ENCODE measurements at places on chromosomes 7 and 10.
A peak's percentile ranks its signal among the peaks of the same experiment; 100 is the strongest.

DNA sequence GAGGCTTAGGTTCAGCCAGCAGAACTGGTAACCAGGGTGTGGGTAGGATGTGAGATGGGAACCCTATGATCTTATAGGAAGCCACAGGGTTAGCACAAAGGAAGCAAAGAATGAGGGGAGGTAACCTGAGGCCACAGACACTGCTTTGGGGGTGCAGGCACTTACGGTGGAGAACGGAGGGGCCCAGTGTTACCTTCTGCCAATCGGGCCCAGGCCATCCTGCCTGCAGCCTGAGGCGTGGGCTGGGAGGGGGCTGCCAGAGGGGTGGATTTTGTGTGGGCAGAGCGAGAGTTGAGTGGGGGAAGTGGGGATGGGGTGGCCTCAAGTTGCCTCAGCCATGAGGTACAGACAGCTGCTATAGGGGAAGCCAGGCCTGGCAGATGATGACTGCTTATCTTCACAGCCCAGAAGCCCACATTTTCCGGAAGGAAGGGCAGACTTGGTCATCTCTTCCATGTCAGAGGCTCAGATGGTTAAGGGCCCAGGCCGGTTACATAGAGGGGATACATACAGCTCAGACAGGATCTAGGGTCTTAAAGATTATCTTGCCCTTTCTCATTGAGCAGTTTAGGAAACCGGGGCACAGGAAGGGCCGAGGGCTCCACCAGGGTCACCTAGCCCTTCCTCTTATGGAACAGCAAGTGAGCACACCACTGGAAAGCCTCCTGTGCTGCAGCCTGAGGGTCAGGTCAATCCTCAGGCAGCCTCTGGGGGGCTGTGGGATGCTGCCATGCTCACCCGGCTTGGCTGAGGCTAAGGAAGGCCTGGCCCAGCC, 24.4 kb upstream of the VSIR start:
- no peak for DNase-seq

GRCh38 chr7:118629898-118630438, 405.5 kb downstream of the ANKRD7 start:
- DNase-seq: no peak

GRCh38 chr10:17453373-17454091, 863 bp downstream of the ST8SIA6 start:
- DNase-seq: peak; percentile 11

- no peak for DNase-seq
Observed at GRCh38 chr10:130854151-130854550, 457.4 kb downstream of the TCERG1L start.

- no peak for DNase-seq
Observed at GRCh38 chr7:25940086-25940906, 211.7 kb upstream of the NFE2L3 start.

DNA sequence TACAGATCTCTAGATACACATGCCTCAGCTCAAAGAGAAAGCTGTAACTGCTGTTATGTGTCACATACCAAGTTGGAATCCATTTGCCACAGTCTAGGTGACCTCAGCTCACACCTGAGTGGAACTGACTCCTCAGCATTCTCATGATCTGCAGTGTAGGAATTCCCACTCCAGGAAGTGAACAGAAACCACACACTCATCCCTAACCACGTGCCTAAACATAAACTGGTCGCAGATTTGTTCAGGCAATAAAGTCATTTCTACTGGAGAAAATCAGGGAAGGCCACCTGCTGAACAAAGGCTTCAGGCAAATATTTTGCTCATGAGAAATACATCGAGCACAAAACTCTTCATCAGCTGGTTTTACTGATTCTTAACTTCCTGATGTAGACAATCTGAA, 23.0 kb upstream of the ZMYND11 start:
- no peak for DNase-seq

GRCh38 chr7:41921453-41921981, 218.6 kb upstream of the INHBA start:
- DNase-seq: peak; percentile 100

DNA sequence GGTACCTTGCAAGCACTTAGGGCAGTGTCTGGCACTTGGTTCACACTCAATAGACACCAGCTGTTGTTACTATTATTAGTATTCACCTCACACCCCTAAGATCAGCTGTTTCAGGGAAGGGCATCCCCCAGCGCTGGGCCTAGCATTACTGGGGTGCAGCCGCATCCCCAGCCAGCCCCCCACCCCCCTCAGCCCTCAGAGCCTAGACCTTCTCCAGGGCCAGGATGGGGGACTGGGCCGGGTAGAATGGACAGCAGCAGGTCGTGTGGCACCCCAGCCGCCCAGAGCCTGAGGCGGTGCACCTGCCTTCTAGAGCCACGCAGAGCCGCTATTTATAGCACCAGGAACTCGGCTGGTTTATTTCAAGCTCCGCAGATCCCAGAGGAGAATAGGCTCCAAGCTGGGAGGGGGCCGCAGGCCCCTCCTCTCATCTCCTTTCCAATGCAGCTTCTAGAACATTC, 60.5 kb downstream of the GTF2IRD1 start:
- no peak for DNase-seq

DNA sequence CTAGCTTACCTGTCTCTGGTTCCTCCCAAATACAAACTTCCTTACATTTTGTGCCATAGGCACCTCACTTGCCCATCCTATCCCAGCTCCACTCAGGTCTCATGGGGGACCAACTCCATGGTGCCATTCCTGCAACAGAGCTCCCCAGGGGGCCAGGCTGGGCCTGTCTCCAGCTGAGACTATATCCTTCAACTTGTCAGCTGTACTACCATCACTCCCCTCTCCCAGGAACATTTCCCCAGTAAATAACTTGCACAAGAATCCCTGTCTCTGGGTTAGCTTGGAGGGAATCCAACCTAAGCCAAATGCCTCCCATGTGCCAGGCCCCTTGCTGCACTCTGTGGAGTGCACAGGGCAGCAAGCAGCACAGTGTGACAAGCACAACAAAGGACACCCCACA, 33.2 kb downstream of the FRMPD2 start:
- no peak for DNase-seq

DNA sequence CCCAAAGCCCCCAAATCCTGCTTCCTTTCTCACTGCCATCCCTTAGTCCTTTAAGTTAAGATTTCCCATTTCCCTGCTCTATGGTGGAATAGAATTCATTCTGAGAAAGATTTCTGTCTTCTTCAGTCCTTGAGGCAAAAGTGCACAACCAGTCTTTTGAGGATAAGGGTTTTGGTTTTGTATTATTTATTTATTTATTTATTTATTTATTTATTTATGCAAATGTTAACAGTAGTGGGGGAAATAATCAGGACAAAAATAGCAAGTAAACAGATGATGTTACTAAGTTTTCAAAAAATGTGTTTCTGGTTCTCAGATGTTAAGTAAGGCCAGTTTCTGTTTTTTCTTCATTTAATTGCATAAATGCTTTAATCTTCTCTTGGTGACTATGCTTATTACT, 84.2 kb downstream of the GLCCI1 start:
- DNase-seq: no peak

- no peak for DNase-seq
Observed at GRCh38 chr10:101162677-101163076, 31.6 kb downstream of the TLX1 start.

DNA sequence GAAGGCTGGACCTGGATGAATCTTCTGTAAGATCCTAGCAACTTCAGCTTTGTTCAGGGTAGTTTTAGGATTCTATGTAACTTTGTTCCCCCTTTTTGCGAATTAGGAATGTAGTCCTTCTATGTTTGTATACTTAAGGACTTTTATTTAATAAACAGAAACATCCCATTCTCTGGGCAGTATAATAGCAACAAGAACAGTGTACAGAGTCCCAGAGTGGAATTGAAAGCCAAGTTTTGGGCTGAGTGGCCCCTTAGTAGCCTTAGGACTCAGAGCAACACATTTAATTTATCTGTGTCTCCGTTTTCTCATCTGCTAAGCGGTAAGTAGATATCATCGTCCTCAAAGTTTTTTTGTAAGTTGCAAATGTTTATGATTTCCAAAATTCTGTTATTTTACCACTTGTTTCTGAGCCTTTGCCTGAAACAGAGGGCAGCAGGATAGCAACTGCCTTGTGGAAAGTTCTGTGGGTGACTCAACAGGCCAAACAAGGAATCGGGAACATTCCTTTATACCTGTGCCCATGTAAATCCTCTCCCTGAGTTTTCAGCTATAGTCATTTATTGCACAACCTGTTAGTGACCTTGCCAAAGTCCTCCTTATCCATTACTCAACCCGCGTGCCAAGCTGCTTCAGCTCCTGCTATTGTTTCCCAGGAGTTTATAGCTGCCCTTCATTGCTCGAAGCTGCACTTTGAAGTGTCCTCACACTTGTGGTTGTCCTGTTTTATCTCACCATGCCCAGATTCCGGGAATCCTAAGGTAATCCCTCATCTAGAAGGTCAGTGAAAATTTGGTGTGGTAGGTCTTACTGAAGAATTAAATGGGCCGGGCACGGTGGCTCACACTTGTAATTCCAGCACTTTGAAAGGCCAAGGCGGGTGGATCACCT, 199.1 kb upstream of the AHR start:
- DNase-seq: peak; percentile 55

DNA sequence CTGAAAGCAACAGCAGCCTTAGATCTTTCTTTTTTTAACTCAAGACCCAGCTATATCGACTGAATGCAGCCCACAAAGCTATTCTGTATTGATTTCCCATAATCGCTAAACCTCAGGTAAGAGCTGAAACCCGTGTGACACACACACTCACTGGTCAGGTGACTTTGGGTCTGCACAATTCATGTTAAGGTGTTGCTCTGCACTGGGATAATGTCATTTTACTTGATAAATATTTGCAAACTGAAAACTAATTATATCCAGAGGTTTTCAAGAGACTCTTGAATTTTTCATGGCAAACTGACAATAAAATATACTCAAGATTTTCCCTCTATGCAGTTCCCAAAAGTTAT, 33.1 kb downstream of the SCRN1 start:
- no peak for DNase-seq

DNA sequence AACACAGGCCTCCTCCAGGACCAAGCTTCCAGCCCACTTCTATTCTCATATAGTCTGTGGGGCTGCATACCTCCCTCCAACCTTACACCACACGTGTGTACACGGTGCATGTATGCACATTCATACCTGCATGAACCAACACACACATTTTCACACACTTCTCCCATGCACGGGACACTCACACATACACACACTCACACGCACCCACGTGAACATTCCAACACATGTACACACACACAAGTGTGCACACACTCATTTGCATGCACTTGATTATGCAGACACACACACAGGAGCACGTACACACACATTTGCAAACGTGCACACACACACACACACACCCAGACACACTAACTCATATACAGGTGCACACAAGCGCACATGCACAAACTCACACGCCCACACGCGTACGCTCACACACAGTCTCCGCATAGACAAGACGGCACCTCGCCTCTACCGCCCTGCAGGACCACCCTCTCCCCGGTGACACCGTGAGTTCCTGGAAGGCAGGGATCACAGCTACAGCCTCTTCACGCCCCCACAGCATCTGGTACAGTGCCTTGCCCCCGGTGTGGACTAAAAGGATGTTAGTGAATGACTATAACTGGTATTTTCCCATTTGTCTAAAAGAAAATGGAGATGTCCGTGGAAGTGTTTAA, 263.8 kb downstream of the PTPRN2 start:
- no peak for DNase-seq

DNA sequence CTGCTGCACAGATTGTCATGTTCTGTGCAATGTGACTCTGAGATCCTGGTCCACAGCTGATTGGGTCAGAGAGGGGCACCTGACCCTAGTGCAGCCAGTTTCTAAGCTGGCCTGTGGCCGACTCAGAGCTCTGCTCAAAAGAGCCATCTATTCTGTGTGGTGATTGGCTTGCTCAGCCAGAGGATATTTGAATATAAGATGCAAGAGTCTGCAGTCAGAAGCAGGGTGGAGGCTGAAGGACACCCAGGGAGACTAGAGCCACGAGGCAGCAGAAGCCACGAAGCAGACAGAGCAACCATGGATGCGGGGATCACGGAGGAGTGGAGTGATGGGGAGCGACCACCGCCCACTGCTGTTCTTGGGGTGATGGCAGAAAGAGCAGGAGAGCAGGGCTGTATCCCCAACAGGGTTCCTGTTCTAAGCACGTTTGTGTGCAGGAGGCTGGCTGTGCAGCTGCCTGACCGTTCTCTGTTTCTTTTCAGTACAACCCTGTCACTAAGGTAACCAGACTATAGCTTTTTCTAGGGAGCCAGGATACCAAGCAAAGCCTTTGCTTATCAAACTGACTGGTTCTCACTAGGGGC, 19.5 kb upstream of the RHEB start:
- no peak for DNase-seq

DNA sequence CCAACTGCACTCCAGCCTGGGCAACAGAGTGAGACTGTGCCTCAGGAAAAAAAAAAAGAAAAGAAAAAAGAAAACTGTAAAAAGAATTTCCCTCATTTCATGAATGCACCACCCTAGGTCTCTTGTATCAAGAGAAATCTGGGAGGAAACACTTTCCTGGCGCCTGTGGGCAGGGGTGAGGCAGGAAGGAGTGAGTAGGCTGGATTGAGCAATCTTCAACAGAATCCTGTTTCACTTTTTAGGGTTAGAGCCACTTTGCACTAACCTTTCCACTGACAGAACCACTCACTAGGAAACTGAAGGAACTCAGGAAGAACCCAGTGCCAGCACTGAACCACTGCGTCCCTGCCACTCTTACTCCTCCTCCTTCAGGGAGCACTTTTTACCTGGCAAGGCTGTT, 282.1 kb downstream of the CCDC3 start:
- DNase-seq: no peak

DNA sequence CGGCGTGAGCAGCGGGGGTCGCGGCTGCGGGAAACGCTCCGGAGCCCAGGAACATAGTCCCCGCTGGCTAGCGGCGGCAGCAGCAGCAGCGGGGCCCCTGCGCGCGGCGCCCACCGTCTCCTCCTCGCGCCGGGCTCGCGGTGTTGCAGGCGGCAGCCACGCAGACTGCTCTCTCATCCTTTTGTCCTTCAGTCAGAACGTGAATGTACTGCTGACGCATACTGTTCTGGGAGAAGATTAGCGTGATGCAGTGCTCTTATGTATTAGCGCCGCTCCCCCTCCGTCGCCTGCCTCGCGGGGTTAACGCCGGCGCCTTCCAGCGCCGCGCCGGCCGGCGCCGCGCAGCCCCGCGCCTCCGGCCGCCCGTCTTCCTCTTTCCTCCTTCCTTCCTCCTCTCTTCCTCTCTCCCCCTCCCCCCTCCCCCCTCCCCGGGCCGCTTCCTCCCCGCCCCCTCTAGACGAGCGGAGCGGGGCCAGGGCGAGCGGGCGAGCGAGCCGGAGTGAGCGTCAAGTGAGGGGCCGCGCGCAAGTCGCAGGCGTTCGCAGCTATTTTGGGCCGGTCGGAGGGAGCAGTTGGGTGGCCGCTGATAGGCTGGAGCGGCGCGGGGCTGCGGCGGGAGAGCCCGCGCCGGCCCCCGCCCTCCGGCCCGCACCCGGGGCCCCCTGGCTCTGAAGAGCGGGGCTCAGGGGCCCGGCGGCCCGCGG, 816 bp upstream of the LRRC4 start:
- DNase-seq: peak; percentile 83
